Activated naive CD4-positive, alpha-beta T cell (primary cell): ENCODE measurements at places on chromosomes 16 and 17.

DNA sequence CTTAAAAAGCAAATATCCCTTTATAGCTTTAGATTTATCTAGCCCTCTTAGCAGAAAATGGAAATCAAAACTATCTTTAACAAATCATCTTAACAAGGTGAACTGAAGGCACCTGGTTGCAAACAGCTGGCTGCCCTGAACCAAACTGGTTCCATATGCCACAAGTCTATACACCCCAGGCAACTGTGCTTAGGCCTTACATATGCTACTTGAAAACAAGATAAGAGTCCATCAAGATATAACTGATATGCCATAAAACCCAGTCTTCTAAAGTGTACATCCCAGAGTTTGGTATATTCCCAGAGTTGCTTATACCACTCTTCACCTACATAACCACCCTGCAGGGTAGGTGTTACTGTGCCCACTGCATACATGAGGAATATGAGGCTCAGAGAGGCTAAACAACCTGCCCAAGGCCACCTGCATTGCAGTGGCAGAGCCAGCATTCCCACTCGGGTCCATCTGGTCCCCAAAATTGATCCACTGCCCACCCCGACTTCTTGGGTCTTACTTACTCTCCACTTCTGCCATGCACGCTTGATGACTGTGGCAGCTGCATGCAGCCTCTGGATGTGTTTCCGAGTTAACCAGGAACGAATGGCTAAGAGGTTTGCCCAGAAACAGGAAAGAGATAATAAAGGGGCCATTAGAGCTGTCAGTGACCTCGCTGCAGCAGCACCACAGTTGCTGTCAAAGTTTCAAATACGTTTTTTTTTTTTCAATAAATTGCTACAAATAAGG, 12.2 kb downstream of the ZNHIT3 start:
- no peak for DNase-seq

GRCh38 chr16:50195756-50196155, 42.6 kb downstream of the TENT4B start:
- DNase-seq: no peak

- DNase-seq: no peak
Observed at GRCh38 chr17:78151514-78152008, 5.4 kb downstream of the C17orf99 start.

GRCh38 chr17:2948721-2949468, 114.5 kb downstream of the OR1D5 start:
- no peak for DNase-seq

- DNase-seq: no peak
Observed at GRCh38 chr16:57601801-57602478, 26.5 kb upstream of the ADGRG1 start.

DNA sequence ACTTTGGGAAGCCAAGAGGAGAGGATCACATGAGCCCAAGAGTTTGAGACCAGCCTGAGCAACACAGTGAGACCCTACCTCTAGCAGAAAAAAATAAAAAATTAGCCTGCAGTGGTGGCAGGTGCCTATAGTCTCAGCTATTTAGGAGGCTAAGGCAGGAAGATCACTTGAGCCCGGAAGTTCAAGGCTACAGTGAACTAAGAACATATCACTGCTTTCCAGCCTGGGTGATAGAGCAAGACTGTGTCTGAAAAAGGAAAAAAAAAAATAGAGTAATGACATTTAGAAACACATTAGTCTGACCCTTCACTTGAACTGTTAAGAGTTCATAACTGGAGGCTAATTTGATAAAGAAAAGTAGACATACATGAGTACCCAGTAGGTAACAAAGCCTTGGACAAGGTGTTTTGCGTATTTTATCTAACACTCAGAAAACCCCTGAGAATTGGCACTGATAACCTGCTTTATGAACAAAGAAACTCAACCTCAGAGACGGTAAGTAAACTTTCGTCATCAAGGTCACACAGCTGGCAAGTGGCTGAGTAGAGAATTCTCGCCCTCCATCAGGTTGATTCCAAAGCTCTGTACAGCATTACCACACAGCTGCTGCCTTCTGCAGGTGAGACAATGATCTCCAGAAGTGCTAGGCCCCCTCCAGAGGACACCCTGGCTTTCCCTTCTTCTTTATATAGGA, 101.1 kb downstream of the SMG6 start:
- no peak for DNase-seq
